Astrocyte of the spinal cord (primary cell): ENCODE measurements at places on chromosomes 3 and 15.

- DNase-seq, result peak; percentile 68
Observed at GRCh38 chr15:75531041-75531450, 48.1 kb downstream of the PTPN9 start.

GRCh38 chr15:61946778-61947177 lies 113.5 kb downstream of the VPS13C start:
- DNase-seq, result peak; percentile 21

- peak; percentile 54 for DNase-seq
Observed at GRCh38 chr3:160447544-160447943, 2.0 kb downstream of the TRIM59 start.

- DNase-seq, result no peak
Observed at GRCh38 chr15:40325700-40326099, 2.2 kb downstream of the INAFM2 start.

GRCh38 chr3:171165983-171166382 lies 139.5 kb upstream of the SLC2A2 start:
- DNase-seq, result no peak

GRCh38 chr3:71537211-71537611 lies 46.3 kb downstream of the FOXP1 start:
- peak; percentile 95 for DNase-seq

DNA sequence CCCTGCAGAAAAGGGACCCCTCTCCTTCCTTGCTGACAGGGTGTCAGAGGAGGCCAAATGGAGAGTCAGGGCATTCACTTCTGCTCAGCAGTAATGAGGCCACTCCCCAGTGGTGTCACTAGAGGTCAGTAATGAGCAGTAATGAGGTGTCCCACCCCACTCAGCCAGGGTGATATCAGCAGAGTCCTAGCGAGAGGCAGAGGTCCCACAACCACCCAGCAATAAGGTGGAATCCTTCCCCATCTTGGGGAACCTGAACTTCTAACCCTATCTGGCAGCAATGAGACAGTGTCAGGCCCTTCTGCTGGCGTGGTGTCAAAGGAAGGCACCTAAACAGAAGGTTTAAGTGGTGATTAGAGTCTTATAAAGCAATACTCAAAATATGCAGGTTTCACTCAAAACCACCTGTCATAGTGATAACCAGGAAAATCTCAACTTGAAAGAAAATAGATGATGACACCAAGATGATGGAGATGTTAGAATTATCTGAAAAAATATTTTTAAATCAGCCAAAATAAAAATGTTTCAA lies 12.9 kb downstream of the OCA2 start:
- peak; percentile 42 for DNase-seq

DNA sequence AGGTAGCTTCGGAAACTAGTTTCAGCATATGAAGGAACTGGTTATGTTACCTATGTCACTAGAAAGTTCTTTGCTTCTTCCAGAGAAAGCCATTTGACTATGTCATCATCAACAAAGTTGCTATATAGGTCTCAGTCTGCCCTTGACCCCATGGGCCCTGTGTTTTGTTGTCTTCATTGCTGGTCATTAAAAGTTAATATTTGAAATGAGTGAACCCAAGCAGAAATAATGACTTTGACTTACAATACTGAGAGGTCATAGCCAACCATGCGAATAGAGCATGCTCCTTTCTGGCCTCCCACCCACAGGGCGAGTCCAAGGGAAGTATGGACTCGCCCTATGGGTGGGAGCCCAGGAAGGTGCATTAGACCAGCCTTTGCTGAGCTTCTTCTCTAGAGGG lies 40.9 kb downstream of the APH1B start:
- DNase-seq, result no peak

GRCh38 chr3:138180375-138181029 lies 5.8 kb upstream of the DBR1 start:
- peak; percentile 54 for DNase-seq

DNA sequence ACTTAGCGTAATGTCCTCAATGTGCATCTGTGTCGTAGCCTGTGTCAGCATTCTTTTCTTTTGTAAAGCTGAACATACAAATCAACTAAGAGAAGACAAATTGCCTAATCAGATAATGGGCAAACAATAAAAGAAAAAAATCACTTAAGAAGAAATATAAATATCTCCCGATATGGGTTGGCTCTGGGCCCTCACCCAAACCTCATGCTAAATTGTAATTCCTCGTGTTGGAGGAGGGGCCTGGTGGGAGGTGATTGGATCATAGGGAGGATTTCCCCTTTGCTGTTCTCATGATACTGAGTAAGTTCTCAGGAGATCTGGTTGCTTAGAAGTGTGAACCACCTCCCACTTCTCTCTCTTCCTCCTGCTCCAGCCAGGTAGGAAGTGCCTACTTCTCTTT lies 285.0 kb upstream of the LYSMD4 start:
- no peak for DNase-seq

- DNase-seq, result no peak
Observed at GRCh38 chr15:80447077-80447476, 42.9 kb downstream of the ARNT2 start.

DNA sequence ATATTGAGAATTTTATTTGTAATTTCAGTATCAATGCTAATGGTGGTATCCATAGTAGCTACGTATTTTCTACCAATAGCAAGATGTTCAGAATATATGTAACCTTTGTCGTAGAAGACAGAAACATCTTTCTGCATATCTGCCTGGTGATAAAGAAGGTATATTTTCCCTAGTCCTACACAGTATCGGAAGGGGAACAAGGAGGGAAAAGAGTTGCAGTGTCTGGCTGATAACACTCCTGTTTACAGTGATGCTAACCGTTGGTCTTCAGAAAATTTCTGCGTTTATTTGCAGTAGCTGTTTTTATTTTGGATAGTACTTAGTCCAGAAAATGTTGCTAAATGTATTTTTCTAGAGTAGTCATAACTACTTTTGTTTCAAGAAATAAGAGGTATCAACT lies 25.2 kb downstream of the TSC22D2 start:
- DNase-seq, result no peak

- DNase-seq, result no peak
Observed at GRCh38 chr15:92600856-92601255, 54.7 kb downstream of the FAM174B start.

DNA sequence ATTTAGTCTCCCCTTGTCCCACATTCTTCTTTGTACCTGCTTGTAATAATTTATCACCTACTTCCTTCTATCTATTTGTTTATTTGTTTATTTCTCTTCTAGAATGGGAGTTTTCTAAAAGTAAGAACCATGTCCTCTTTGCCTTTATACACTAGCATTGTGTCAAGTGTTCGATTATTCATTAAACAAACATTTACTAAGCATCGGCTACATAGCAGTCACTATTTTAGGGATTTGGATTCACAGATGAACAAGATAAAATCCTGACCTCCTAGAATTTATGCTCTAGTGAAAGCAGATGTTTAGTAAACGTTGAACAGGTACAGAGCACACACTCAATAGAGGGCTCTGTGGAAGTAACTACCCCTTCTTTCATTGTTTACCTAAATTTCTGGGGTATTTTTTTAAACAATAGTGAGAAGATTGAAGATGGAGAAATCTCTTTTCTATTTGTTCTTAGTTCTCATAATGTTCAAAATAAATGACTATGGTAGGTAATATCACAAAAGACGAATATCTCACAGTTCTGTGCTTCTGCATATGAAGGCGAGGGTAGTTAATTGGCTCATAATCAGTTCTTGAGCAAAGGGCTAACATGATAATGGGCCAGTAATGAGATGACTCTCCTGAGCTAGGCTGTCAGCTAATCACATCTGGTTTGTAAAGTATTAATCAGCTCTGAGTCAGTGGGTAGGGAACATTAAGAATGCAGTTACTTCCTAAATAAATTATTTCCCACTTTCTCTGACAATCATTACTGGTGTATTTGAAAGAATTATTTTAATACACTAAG lies 111.9 kb downstream of the SLC9A9 start:
- DNase-seq, result peak; percentile 6
